ENCODE measurements at places on chromosomes 13 and 19.

GRCh38 chr13:26980099-26981031 lies 191.2 kb downstream of the USP12 start:
- no peak for DNase-seq

DNA sequence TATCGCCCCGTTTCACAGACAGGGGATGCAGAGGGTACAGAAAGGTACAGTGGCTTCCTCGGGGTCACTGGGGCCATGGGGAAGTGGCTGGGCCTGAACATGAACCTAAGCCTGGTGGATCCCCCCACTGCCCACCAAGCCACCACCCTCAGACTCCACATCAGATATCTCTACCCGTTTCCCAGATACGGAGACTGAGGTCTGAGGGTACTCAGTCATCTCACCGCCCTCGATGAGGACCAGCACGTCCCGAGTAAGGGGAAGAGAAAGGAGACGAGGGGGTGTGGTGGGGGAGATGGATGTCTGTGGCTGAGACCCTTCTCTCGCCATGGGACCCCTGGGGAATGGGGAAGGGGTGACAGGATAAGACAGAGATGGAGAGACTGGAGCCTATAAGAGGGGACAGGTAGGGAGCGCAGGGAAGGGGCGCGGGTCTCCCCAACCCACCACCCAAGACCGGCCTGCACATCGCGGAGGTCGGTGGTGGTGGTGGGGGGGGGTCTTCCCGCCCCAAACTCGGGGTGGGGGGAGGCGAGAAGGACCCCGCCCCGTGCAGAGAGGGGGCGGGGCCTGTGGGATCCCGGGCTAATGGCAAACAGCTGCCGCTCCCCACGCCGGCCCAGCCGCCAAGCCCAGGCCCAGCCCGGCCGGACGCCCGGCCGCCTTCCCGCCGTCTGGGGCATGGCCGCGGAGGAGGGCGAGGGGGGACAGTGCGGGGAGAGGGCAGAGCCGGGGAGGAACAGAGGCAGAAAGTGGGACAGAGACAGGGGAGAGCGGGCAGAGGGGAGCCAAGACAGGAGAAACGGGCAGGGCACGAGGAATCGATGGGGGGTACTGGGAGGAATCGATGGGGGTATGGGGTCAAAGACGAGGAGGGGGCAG lies 698 bp downstream of the KANK2 start:
- DNase-seq = no peak

DNA sequence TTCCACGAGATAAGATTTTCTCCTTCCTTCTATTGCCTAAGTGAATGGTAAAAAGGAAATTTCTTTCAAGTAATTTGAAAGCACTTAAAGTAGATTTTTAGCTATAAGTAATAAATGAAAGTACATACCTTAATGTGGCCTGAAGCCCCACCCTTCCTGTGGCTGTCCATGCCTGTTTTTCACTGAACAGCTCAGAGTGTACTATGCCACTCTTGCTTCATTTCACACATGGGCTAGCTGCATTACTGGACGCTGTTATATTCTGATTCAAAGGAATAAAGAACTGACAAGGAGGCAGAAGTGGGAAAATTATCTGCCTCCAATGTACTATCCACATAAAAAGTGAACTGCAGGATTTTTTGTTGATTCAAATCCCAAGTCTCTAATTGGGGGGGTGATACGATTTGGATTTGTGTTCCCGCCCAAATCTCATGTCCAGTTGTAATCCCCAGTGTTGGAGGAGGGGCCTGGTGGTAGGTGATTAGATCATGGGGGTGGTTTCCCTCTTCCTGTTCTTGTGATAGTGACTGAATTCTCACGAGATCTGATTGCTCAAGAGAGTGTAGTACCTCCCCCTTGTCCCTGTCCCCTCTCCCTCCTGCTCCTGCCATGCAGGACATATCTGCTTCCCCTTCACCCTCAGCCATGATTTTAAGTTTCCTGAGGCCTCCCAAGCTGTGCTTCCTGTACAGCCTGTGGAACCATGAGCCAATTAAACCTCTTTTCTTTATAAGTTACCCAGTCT lies 154.7 kb upstream of the SGCG start:
- no peak for DNase-seq

- peak; percentile 85 for DNase-seq
Observed at GRCh38 chr19:47230054-47230920, 712 bp downstream of the BBC3 start.

- no peak for DNase-seq
Observed at GRCh38 chr13:32023698-32024097, 7.9 kb upstream of the FRY start.

- peak; percentile 58 for DNase-seq
Observed at GRCh38 chr13:74243637-74244526, 109.7 kb upstream of the KLF12 start.

DNA sequence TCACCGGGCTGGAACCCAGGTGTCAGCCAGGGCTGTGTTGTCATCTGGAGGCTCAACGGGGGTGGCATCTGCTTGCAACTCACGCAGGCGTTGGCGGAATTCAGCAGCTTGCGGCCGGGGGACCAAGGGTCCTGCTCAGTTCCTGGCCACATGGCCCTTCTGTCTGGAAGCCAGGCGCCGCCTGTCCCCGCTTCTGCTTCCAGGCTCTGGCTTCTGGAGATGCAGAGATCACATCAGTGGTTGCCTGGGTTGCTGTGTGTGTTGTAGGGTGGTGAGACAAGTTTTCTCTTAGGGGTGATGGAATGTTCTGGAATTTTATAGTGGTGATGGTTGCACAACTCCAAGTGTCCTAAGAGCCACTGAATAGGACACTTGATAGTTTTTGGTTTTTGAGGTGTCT lies 5.0 kb downstream of the ADAT3 start:
- no peak for DNase-seq

DNA sequence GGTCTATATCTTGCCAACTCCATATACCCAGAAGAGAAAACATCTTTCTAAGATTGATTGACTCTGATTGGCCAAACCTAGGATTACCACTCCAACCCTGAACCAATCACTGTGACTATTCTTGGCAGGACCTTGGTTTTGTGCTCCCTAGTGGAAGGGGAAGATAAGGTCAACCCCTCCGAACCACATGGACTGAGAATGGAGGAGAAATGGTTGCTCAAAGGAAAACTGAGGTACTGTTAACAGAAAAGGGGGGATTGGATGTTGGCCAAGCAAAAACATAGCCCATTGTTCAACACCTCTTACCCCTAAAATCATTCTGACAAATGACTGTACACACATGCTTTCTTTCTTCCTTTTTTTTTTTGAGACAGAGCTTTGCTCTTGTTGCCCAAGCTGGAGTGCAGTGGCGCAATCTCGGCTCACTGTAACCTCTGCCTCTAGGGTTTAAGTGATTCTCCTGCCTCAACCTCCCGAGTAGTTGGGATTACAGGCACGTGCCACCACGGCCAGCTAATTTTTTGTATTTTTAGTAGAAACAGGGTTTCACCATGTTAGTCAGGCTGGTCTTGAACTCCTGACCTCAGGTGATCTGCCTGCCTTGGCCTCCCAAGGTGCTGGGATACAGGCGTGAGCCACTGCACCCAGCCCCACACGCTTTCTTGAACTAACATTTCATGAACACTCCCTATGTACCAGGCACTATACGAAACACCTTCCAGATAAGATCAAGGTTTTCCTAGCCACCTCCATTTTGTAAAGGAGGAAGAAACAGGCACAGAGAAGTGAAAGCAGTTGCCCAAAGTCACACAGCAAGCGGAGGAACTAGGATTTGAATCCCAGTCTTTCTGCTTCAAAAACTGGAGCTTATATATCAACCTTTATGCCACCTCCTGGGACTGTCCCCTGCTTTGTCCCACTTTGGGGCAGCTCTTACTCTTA lies 6.5 kb downstream of the MEIOSIN start:
- no peak for DNase-seq

DNA sequence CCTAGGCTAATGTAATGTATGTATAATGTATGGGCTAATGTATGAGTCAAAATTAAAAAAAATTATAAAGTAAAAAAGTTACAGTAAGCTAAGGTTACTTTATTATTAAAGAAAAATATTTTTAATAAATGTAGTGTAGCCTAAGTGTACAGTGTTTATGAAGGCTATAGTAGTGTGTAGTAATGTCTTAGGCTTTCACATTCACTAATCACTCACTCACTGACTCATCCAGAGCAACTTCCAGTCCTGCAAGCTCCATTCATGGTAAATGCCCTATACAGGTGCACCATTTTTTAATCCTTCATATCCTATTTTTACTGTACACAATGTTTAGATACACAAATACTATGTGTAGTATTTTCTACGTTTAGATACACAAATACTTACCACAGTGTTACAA lies 1.8 kb upstream of the TMEM272 start:
- no peak for DNase-seq

GRCh38 chr19:40599902-40600569 lies 1.1 kb upstream of the LTBP4 start:
- DNase-seq = no peak

DNA sequence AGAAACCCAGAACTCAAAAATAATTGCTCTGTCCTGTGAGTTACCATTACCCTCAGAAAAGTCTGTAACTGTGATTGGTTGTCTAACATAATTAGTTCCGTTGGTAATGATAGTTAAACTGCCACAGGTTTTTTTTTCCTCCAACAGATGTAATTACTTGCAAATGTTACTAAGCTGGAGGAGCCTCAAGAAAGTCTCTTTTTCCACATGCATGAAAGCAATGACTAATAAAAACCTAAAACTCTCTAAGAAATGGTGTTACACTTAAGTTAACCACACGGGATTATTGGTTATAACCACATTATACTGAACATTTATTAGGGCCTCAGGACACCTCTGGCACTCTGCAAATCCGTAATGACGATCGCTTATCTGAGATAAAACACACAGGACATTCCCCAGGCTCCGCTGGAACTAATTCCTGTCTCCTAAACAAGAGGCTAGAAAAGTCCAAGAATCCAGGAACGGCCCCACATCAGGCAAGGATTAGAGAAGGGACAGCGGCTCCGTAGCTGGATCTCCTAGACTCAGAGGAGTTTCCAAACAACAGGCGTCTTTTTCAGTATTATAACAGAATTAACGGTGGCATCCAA lies 753 bp downstream of the ZNF235 start:
- no peak for DNase-seq

DNA sequence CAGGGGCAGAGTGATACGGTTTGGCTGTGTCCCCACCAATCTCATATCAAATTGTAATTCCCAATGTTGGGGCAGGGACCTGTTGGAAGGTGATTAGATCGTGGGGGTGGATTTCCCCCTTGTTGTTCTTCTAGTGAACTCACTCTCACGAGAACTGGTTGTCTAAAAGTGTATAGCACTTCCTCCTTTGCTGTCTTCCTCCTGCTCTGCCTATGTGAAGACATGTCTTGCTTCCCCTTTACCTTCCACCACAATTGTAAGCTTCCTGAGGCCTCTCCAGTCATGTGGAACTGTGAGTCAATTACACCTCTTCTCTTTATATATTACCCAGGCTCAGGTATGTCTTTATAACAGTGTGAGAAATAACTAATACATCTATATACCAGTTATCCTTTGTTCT lies 706.4 kb upstream of the KLHL1 start:
- DNase-seq = no peak

DNA sequence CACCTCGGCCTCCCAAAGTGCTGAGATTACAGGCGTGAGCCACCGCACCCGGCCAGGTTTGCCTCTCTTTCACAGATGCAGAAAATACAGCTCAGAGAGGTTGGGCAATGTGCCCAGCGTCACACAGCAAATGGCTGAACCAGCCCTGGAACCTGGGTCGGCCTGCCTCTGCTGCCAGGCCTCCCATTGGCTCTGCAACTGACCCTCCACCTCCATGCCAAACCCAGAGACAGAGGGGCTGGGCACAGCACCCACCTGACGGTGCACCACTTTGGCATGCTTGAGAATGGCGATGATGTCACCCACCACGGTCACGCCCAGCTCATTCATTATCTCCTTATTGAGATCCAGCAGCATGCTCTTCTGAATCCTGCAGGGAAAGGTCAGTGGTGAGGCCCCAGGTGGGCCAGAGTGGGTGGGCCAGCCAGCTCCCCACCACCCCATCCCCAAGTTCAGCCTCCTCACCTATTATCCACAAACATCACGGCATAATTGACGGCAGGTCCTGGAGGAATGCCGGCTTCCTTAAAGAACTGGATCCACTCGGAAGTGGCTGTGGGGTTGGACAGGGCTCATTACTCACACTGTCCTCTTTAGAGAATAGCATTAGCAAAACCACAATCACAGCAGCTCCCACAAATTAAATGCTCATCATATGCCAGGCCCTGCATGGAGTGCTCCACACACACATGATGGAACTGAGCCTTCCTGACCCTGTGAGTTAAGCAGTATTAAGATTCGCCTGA lies 12.2 kb downstream of the C19orf47 start:
- no peak for DNase-seq

- DNase-seq = no peak
Observed at GRCh38 chr19:4686700-4687099, 16.6 kb upstream of the MYDGF start.

DNA sequence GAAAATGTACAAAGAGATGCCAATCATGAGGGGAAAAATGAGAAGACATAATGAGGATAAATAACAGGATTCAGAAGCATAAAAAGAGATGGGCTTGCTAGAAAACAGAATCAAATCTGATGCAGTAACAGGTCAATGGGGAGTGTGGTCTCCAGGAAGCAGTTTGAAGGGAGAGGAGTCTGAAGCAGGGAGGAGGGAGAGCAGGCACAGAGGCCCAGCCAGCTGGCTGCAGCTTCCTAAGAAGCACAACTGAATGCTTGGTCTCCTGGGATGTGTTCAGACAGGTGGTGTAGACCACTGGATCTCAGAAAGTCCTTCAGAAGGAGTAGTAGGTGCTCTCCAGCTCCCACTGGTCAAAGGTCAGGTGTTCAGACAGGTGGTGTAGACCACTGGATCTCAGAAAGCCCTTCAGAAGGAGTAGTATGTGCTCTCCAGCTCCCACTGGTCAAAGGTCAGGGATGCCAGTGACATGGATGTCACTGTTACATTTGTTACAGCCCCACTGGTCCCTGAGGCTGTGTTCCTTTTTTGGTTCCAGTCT lies 68.3 kb upstream of the UBAC2 start:
- DNase-seq = no peak

DNA sequence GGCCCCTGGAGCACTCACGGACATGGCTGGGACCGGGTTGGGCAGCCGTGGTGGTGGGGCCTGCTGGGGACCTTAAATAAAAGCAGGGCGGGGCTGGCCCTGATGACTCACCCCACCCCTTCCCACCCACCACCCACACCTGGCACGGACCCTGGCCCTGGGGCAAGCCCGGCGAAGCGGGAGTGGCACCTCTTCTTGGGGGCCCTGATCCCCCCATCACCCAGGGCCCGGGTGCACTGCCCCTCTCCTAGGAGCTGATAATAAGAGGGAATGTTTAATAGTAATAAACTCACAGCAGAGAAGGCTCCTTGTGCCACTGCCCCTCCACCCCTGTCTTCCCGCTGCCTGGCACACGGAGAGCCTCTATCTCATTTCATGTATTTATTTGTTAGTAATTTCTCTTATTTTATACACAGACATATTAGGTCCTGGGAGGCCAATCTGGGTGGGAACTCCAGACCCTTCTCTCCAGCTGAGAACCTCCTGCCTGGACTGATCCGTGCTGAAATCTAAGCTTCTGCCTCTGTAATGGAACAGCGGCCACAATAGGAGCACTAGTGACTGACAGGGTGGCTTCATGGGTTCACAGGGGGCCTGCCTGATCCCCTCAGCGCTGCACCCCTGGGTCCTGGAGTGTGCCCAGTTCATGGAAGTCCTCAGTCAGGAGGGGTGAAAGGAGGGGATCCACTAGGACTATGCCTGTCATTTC lies at the start of gene LGALS7:
TSS of gene LGALS7 (minus strand) at position 49 of the 709 bp plus-strand sequence. CDS start at position 24, 25 bp downstream.
- DNase-seq = no peak
